Right forelimb (tissue), 1 donor: ENCODE measurements at places on chromosomes 5 and 9.

DNA sequence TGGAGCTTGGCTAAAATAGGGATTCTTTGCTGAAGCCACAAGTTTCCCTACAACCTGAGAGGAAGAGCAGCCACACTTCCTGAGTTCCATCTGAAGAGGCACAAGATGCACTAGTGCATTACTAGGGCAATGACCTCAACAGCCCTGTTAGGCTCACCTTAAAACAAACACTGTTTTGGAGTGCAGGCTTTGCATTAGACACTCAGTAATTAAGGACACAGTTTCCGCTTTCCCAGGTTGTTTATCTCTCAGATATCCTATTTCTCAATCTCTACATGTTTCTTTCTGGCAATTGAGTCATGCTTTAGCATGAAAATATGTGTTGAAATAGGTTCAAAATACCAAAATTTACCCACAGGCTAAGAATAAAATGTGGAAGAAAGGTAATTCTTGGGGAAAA, 34.2 kb downstream of the EMB start:
- DNase-seq: no peak

DNA sequence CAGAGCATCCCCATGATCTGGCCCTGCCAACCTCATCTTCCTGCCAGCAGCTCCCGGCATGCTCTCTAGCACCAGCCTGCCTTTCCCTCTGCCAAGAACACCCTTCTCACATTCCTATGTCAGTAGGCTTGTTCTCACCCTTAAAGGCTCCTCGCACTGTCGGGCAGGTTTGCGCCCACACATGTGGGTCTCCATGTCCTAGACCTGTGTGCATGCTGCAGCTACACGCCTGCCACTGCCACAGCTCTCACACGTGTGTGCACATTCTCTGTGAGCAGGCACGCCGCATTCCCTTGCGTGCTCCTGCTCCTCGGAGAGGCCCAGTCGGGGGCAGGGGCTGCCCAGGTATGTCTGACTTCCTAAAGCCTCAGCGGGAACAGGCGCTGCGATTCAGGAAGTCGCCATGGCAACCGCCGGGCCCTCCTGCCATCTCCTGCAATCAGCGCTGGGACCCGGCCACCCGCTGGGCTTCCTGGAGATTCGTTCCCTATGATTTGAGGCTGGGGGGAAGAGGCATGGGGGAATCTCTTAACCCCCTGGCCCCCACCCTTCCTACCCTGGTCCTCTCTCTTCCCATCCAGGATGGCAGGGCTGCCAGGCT, 28.1 kb downstream of the NDUFA8 start:
- DNase-seq: no peak

DNA sequence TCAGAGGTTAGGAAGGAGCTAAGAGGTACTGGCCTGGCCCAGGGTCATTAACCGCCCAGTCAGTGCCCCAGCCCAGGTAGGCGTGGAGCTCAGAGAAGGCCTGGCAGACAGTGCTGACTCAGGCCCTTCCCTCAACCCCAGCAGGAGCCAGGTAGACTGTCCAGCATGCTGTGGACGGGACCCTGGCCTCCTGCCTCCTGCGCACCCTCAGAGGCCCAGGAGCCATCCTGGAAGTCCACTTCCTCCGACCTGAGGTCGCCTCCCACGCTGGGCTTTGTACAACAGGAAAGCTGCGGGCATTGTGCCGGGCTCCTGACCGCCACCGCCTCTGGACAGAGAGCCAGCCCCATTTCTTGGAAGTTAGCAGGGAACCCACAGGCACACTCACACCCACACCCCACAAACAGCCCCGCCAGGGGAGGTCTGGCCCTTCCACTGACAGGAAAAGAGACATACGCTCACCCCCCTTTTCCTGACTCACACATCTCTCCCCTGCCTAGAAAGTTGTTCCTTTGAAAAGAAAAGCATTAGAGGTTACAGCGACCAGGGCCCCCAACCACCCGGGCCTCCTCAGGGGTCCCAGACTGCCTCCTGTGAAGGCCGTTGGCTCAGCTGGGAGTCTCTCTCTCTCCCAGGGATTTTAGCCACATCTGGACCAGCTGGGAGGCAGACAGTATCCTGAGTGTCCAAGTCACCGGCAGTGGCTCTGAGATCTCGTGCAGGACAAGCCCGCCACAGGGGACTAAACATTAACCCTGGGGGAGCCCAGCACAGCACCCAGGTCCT, 7.7 kb downstream of the RALGDS start:
- no peak for DNase-seq

- no peak for DNase-seq
Measured at GRCh38 chr5:58064801-58065200, 395.1 kb downstream of the PLK2 start.

GRCh38 chr9:114709636-114710035, 27.6 kb upstream of the TEX48 start:
- no peak for DNase-seq

DNA sequence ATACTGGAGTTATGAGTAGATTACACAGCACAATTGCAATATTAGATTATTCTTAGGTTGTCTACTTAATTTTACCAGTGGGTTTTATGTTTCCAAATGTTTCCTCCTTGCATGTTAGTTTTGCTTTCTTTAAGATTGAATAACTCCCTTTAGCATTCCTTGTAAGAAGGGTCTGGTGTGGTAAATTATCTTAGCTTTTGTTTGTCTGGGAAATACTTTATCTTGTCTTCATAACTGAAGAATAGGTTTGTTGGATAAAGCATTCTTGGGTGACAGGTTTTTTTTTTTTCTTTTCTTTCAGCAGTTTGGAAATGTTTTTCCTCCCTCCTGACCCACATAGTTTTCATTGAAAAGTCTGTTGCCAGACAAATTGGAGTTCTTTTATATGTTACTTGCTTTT, 531.1 kb downstream of the ANXA1 start:
- DNase-seq: no peak

DNA sequence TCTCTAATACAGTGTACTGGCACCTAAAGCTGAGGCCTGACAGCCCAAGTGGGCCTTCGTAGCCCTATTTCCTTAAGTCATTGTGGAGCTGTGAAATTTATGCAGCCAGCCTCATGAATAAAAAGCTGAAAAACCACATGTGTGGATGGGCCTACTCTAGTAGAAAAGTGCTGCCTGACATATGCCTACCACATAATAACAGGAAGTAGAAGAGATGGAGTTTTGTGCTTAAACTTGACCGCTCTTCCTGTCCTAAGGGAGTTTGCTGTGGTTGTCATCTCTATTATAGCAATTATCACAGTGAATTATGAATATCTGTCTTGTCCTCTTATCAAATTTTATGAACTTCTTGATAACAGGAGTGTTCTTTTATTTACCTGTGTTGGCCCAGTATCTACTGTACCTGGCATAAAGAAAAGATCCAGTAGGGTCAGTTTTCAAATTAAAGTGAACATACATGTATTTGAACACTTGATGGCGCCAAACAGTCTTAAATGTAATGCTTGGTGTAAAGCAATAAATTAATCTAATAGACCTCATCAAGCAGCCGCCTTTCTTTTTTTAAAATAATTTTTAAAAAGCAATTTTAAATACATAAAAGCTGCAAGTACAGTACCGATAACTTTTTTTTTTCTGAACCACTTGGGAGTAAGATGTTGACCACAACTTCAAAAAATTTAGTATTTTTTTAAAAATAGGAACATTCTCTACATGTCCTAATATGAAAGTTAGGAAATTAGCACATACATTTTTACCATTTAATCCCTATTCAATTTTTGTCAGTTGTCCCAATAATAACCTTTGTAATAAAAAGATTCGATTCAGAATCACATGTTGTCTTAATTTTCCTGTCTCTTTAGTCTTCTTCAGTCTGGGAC, 51.0 kb downstream of the FKTN start:
- DNase-seq: no peak

- no peak for DNase-seq
Measured at GRCh38 chr5:170418736-170419135, 29.6 kb upstream of the KCNMB1 start.

GRCh38 chr9:129392093-129392541, 214.1 kb upstream of the IER5L start:
- DNase-seq: no peak

- peak; percentile 50 for DNase-seq
Measured at GRCh38 chr5:170307575-170308465, 10.2 kb upstream of the LCP2 start.

DNA sequence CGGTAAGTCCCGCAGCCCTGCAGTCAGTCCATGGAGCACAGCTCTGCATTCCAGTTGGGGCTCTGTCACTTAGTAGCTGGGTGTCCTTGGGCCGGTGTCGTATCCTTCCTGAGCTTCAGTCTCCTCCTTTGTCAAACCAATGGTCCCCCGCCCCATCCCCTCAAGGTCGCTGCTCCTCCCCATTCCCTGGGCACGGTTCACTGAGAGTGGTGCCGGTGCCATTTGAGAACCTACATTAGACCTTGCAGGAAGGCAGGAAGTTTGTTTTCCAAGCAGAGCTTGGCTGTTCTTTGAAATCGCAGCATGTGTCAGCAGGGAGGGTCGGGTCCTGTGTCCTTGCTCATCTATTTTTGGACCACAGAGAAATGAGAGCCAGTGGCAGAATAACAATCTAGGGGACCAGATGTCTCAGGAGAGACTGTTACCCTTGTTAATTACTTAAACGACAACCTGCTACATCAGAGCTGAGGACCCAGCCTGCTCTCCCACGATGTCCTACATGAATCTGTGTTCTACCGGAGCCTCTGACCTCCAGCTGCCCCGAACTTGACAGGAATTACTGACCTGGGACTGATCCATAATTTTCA, 21.7 kb upstream of the BARHL1 start:
- no peak for DNase-seq

DNA sequence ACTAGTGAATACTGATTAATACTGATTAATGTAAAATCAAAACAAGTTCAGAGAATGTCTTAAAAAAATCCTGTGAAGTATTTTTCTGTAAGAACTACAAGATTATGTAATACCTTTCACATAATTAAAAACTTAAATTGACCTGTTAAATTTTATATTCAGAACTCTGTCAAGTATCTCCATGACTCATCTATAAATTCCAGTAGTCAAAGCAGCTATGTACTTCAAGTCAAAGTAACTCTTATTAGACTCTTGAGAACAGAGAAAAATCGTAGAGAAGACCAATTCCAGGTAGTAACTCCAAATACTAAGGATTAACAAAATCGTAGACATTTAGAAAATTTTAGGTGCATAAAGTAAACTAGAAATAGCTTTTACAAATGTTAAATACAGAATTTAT, 77.1 kb downstream of the HOMER1 start:
- no peak for DNase-seq

DNA sequence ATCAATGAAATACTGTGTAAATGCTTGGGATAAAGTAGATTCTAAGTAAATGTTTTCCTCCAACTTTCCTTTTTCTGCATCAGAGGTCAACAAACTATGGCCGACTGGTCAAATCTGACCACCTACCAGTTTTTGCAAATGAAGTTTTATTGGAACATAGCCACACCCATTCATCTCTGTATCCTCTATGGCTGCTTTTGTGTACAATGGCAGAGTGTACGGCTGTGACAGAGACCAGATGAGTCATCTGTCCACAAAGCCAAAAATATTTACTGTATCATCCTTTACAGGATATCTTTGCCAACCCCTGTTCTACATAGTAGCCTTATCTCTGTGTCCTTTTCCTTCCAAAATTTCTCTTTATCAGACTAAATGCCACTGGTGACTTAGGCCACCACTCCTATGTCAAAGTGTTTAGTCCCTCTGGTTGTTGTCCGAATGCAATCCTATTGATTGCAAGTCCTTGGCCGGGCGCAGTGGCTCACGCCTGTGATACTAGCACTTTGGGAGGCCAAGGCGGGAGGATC, 218.4 kb upstream of the KLF4 start:
- no peak for DNase-seq

DNA sequence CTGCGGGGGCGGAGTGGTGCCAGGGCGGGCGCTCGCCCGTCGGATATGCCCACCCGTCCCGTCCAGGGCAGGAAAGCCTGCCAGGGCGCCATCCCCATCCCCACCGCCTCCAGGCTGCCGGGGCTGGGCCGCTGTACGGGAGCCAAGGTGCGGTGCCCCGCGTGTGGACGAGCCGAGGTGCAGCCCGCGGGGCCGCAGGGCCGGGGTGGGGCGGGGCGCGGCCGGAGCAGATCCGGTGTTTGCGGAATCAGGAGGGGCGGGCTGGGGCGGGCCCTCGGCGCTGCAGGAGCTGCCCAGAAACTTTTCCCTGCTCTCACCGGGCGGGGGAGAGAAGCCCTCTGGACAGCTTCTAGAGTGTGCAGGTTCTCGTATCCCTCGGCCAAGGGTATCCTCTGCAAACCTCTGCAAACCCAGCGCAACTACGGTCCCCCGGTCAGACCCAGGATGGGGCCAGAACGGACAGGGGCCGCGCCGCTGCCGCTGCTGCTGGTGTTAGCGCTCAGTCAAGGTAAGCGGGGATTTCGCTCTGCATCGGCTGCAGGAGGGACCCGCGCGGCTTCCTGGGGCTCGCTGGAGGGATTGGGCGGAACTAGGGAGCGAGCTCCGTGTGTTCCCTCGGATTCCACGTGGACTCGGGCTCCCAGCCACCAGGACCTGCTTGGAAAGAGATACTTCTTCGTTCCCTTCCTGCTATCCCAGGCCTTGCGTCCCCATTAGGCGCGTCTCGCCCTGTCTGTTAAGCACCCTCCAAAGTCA, at the start of gene ITGA2:
ITGA2 (plus strand) TSS at position 328 of the 756 bp plus-strand sequence; CDS start at position 445, 117 bp downstream.
- peak; percentile 67 for DNase-seq

- no peak for DNase-seq
Measured at GRCh38 chr5:119743927-119744326, 114.6 kb downstream of the FAM170A start.

DNA sequence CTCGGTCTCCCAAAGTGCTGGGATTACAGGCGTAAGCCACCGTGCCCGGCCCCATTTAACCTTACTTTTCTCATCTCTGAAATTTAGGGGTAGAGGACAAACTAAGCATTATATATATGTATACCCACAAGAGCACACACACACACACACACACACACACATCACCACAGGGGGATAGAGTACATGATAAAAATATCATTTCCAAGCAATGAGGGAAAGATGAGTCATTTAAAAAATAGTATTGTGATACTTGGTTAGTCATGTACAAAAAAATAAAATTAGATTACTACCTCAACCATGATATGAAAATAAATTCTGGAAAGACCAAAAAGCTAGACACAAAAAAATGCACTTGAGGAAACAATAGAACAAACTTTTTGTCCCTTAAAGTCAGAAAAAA, 67.2 kb downstream of the CDH18 start:
- DNase-seq: no peak

GRCh38 chr9:127397646-127398274, 791 bp downstream of the SLC2A8 start:
- DNase-seq: peak; percentile 57

DNA sequence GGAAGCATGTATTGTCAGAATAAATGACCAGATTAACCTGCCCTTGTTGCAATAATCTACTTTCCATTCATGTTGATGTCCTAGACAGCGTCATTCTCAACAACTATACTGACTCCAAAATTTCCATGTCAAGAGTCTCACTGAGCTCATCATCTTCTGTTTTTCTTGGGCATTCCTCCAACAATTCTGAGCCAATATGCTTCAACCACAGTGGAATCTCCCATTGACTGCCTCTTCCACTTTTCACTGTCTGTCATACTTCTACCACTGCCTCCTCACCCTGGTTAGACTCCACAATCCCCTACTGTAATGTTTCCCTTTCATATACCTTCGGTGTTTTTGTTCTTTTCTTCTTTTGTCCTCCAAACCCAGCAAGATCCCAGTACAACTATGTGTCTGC, 162.8 kb downstream of the TLE1 start:
- DNase-seq: no peak

GRCh38 chr9:7210854-7211637, 453.3 kb downstream of the KDM4C start:
- no peak for DNase-seq

- DNase-seq: peak; percentile 21
Measured at GRCh38 chr5:179237770-179238627, 107.3 kb downstream of the ADAMTS2 start.
